ENCODE measurements at places on chromosomes 1 and 21.

GRCh38 chr21:33940881-33941245 lies 25.3 kb upstream of the ATP5PO start:
- DNase-seq: no peak

DNA sequence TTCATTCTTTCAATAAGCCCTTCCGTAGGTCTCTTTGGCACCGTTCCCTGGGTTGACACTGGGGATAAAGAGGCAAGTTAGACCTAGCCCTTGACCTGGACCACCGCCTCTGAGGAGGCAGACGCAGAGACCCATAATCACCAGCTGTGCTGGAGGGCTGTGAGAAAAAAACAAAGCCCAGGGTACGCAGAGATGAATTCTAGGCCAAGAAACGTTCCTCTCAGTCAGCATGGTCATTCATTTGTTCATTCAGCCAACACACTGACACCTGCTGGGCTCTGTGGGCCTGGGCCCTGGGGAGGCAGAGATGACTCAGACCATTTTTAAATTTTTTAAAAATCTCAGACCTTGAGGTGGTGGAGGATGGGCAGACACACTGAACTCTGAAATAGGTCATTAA lies 26.3 kb upstream of the TRABD2B start:
- DNase-seq: no peak

DNA sequence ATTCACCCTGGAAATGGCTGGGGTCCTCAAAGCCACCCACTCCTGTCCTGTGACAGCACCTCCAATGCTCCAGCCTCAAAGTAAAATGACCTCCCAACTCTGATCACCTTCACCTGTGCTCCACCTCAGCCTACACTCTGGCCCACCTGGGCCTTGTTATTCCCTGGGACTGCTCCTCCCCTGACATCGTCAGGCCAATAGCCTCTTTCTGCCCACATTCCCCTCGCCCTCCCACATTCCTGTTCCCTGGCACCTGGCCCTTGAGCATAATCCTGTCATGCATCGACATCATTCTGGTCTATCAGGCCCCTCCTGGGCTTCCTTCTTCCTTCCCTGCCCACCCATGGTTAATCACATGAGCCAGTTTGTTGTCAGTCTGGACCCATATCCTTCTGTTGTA lies 13.2 kb upstream of the BCAR3 start:
- DNase-seq: no peak

DNA sequence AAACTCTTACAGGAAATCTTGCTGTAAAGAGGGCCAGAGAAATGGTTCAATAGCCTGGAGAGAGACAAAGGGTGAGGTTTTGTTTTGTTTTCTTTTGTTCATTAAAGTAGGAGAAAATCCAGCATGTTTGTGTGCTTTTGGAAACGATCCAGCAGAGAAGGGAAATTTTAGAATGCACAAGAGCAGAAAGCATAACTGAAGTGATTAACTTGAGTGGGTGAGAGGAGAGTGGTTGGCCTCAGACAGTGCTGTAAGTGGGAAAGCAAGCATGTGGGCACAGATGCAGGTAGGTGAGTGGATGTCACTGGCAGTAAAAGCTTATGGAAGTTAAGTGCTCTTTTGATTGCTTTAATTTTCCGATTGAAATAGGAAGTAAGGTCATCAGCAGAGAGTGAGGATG lies 50.2 kb downstream of the EEIG2 start:
- no peak for DNase-seq

GRCh38 chr1:29703596-29704370 lies 467.5 kb downstream of the PTPRU start:
- peak; percentile 40 for DNase-seq

DNA sequence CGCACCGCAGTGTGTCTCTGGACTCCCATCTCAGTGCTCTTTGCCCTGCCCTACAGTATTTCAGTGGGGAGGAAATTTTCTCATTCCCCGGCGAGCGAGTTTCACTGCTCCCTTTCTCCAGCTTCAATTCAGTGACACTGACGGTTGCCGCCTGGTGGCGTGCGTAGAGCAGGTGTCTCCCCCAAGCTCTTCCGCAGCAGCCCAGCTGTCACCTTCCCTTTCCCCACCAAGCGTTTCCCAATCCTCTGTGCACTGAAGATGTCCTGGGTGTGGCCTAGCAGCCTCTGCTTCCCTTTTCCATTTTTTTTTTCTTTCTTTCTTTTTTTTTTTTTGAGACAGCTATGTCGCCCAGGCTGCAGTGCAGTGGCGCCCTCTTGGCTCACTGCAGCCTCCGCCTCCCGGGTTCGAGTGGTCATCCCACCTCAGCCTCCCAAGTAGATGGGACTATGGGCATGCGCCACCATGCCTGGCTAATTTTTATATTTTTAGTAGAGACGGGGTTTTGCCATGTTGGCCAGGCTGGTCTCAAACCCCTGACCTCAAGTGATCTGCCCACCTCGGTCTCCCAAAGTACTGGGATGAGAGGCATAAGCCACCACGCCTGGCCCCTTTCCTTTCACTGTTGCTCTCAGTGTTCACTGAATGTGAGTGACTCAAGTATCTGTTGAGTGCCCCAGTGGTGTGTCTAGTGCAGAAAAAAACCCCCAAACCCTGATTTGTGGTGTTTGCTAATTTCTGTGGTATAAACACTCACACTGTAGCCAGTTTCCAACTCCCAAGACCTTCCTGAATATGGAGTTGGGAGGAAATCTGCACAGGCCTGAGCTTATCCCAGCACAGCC lies 30.1 kb downstream of the TNFRSF1B start:
- DNase-seq: peak; percentile 40

- no peak for DNase-seq
These were observed 11.2 kb downstream of the CFHR2 start for GRCh38 chr1:196954778-196955177.

All from BE2C (cell line).